ENCODE measurements at places on chromosomes 3 and 15.

- DNase-seq = peak; percentile 58
Observed at GRCh38 chr15:66408254-66408653, 21.5 kb downstream of the MAP2K1 start.

DNA sequence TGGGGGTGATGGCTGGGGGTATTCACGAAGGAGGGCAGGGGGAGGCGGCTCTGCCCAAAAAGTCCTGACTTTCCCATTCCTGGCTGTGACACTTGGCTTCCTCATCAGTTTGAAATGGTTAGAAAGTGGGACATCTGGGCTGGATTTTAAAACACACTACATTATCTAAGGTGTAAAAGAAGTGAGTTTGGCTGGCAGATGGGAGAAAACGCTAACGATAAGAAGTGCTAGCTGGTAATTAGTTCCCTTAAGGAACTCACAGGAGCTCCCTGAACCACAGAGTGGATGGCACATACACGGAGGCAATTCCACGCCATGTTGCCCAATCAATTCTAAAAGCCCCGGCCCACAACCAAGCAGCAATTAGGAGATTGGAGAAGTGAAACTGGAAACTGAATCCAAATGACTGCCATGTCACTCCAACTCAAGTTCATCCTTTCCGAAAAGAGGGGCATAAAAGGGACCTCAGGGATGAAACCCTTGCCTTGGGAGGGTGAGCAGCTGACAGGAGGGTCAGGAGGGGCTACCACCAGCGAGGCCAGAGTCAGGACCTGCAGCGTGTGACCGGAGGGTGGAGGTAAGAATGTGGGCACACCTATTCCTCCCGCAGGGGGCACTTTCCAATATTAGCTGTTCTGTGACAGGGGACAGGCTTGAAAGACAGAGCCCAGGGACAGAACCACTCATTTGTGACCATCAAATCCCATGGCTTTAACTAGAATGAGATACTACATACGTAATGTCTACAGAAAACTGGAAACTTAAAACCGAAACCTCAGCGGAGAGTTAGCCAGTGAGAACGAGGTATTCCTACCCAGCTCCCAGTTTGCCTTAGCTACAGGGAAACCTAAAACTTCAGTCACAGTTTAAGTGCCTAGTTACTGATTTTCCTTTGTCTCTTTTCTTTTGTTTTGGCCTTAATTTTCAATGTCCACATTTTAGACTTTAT, 95.3 kb upstream of the OXTR start:
- no peak for DNase-seq

DNA sequence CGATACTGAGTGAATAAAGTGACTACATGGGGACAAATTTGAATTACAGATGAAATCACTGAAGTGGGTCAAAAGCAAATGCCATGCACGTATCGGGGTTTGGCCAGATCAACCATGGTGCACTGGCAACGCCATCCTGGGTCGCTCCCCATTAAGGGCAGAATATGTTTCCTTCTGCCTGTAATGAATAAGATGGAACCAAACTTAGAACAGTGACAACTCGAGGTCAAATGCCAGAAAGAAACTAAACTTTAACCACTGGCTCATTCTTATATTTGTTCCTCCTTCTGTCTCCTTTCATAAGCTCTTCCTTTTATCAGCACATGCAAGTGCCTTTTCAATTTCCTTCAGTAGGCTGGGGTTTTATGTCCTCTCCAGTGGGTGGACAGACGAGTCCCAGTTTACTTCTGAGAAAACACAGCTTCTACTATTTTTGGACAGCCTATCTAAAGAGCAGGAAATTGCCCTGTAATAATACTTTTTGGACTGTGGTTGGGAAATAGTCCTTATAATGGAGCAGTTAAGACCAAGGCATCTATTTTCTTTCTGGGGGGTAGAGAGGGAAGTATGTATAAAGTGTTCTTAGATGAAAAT, 61.4 kb downstream of the WHAMM start:
- DNase-seq = no peak

DNA sequence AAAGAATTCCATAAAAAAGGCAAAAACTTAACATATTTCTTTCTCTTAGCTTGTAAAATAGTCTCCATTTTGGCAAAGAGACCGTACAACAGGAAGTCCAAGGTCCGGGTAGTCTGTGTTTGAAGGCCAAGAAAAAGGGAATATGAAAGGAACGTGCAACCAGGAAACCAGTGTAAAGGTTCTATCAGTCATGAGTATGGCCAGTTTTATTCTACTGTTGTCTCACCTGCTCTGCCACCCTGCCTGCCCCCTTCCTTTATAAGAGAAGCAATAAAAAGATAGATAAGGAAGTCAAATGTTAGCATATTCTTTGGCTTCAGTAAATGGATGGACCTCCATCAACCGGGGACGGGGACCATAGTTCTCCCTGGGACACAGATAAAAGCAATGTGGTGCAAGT, 370.6 kb upstream of the ROBO2 start:
- no peak for DNase-seq

- DNase-seq = no peak
Observed at GRCh38 chr3:194767446-194768207, 81.9 kb downstream of the FAM43A start.
